ENCODE measurements at places on chromosomes 13 and 19.
A peak's percentile ranks its signal among the peaks of the same experiment; 100 is the strongest.

- peak; percentile 93 for DNase-seq
These were observed 40.8 kb upstream of the ISYNA1 start for GRCh38 chr19:18478545-18479311.

- no peak for DNase-seq
These were observed 74.6 kb downstream of the SHISA2 start for GRCh38 chr13:25977216-25977615.

GRCh38 chr19:756236-756635 lies 5.3 kb downstream of the MISP start:
- peak; percentile 52 for DNase-seq

DNA sequence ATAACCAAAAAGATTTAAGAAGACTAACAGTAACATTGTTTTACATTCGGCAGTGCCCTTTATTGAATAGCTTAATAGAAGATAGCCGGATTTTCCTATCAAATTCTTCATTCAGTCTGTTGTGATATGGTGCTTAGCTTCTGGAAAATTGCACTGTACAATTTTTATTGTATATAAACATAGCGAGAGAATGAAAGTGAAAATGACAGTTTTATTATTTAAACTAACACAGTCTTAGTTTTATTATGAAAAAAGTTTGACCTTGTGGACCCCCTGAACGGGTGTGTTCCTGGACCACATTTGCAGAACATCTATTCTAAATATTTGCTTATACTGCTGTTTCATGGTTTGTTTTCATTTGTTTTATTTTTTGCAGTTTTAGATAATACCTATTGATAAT lies 8.6 kb downstream of the ITM2B start:
- no peak for DNase-seq

DNA sequence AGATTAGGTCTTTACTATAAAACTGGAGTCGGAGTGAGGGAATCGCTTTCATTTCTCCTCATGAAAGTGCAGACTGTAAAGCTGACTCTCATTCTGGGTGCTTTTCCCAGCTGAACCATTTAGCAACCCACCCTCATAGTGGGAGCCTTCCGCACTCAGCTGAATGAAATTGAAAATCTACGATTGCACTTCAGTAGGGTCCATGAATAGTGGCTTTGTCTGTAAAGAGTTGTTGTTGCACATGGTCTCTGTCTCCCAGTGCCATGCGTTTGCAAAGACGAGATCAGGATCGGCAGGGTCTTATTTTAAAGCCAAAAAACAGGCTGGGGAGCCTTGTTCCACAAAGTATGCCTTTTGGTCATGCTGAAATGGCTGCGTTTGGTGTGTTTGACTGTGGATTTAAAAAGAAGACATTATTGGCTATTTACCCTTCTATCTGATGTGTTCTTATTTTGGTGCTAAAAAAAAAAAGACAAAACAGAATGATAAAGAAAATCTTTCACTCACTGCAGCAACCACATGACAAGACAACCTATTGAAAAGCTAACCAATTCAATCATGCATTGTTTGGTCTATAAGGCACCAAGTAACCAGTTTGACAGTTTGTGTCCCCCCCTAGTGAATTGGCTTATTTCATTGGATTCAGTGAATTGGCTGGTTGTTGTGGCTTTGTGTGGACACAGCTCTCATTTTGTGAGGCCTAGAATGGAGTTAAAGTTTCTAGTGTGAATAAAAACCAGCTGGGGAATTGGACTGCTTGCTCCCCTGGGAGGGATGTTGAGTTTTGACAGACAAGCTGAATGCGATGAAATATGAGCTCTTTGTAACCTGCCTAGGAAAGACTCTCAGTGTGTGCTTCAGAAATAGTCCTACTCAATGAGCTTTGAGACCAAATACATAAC lies 65.6 kb downstream of the ARHGAP35 start:
- no peak for DNase-seq

DNA sequence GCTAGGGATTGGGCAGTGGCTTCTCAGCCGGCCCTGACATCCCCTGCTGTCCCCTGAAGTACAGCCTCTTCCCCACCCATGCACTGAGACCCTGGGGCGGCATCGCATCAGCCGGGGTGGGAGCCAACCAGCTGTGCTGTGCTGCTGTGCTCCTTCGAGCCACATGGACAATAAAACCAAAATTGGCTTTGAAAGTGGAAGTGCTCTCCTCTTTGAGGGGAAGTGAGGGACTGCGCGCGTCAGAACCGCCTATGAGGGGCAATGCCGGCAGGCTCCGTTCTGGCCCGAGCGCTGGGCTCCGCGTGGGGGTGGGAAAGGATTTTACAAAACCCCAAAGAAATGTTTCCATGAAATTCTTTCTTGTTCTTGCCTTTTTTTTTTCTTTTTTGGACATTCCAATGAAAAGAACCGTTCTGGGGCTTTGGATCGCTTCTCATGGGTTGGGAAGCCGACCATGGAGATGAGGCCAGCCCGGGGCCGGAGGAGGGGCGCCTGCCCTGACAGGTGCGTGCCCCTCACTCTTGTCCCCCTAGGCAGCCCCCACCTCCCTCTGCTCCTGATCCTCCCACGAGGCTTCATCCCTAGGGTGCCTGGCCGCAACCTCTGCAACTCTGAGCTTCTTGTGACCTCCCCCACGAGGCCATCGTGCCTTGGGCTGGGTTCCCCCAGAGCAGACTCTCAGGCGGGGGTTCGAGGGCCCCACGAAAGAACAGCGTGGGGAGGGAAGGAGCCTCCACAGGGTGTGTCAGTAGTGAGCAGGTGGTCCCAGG lies 22.6 kb downstream of the KLHL26 start:
- DNase-seq: peak; percentile 38

- no peak for DNase-seq
These were observed 14.9 kb upstream of the CYP2B6 start for GRCh38 chr19:40976134-40976533.

GRCh38 chr19:15161028-15161984 lies 39.5 kb downstream of the NOTCH3 start:
- peak; percentile 59 for DNase-seq

GRCh38 chr19:38448225-38448624 lies 14.7 kb downstream of the RYR1 start:
- no peak for DNase-seq

GRCh38 chr19:17021793-17022590 lies 4.6 kb downstream of the CPAMD8 start:
- peak; percentile 59 for DNase-seq

DNA sequence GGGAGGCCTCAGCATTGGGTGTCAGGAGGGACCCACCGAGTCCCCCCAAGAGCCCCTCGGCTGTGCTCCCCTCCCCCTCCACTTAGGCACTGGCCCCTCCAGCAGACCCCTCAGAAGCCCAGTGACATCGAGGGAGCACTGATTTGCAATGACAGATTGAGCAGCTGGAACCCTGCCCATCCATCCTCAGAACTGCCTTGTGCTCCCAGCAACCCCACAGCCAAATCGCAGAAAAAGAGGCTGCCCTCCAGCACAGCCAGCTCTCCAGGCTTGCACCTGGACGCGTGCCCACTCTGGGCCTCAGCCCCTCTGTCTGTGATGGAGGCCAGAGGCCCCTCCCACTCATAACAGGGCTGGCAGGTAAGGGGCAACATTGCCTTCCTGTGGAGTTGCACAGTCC lies 123.2 kb upstream of the VSTM2B start:
- no peak for DNase-seq

DNA sequence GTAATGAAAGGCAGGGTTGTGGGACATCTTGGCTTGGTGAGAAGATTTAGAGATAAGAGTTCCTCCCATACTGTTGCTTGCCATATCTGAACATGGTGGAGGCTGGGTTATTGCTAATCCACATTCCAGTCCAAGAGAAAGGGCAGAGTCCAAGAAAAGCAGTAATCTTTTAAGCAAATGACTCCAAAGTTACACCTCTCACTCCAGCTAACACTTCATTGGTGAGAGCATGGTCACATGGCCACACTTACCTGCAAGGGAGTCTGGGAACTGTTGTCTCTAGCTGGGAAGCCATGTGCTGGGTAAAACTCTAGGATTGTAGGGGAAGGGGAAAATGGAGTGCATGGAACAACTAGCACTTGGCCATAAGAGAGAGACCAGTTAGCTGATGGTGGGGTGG lies 5.6 kb downstream of the C19orf81 start:
- DNase-seq: no peak

Data from GM23248 (cell line).